ENCODE measurements at places on chromosomes 7 and 10.

DNA sequence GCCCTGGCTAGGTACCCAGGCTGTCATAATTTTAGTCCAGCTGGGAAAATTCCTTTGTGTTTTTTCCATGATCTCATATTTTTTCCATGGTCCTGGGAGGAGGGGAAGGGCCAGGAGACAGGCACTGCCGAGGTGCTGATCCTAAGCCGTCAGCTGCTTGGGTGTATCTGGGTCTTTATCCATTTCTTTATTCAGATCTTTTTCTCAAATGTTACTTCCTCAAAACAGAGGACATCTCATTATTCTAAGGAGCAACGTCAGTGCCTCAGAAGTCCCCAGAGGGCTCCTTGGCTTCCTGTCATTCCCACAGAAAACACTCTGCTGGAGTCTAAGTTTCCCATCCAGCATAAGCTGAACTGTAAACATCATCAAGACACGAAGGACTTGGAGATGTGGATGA, 2.8 kb upstream of the OR6V1 start:
- DNase-seq = no peak

GRCh38 chr10:104928734-104929133, 287.6 kb downstream of the SORCS3 start:
- no peak for DNase-seq

- DNase-seq = no peak
These were observed 92.0 kb downstream of the ADK start for GRCh38 chr10:74243067-74243466.

- no peak for DNase-seq
These were observed 768.8 kb downstream of the GRM8 start for GRCh38 chr7:126483972-126484371.

DNA sequence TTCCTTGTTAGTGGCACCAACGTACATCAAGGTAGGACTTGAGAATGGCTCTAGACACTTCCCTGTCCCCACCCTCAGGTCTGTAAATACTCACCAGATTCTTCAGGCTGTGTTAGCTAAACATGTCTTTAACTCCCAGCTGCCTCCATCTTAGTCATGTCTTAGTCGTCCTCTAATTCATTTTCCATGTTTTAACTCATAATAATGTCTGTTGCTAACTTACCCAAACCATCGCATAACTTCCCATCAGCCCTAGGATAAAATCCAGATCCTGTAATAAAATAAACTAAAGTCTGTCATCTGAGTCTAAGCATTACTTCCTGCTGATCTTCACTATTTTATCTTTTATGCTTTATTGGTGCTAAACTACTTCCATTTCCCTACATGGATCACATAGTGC, 600.0 kb upstream of the CELF2 start:
- no peak for DNase-seq

DNA sequence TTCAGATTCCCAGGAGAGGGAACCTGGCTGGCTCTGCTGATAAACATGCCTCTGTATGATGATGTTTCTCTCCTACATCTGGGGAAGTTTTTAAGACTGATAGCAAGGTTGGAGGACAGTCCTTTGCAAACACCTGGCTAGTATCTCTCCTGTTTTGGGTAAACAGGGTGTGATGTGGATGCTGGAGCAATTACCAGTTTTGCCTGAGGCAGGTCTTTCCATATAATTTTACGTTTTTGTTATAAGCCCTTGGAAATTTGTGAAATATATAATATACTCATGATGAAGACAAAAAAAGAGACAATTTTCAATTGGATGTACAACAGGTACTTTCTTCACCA, 138.6 kb downstream of the ADAM22 start:
- no peak for DNase-seq
